ENCODE measurements at places on chromosomes 3 and 15.

GRCh38 chr3:39013289-39013688, 38.5 kb downstream of the SCN11A start:
- DNase-seq = no peak

DNA sequence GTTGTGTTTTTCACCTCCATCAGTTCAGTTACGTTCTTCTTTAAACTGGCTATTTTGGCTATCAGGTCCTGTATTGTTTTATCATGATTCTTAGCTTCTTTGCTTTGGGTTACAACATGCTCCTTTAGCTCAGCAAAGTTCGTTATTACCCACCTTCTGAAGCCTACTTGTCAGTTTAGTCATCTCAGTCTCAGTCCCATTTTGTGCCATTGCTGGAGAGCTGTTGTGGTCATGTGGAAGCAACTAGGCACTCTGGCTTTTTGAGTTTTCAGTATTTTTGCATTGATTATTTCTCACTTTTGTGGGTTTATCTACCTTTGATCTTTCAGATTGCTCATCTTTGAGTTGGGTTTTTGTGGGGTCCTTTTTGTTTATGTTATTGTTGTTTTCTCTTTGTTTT, 151.3 kb downstream of the CFAP20DC start:
- no peak for DNase-seq

GRCh38 chr3:47104259-47104658, 59.7 kb downstream of the SETD2 start:
- no peak for DNase-seq

- no peak for DNase-seq
Observed at GRCh38 chr3:149871855-149872254, 58.8 kb downstream of the RNF13 start.

GRCh38 chr3:71984843-71985613, 200.1 kb upstream of the PROK2 start:
- no peak for DNase-seq

GRCh38 chr15:62118520-62119226, 46.4 kb downstream of the C2CD4B start:
- no peak for DNase-seq

DNA sequence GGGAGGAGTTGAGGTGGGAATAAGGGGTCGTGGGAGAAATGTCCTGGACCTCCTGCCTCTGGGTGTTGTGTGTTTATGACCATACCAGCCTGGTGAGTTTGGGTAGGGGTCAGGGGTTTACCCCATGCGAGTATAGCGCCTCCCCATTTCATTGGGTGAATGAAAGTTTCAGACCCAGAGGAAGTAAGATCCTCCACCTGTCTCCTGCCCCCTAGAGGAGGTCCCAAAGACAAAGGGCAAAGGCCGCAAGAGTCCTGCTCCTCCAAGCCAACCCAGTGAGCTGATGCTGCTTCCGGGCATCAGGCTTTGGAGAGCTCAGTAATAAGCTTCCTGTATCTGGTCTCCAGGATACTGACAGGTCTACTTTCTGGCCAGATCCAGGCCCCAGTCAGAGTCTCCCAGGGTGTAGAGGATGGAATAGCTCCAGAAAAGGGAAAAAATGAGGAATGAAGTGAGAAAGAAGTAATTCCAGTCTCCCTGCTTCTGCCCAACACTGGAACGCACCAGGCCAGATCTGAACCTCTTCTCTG, 6.4 kb upstream of the TBC1D21 start:
- DNase-seq = no peak

GRCh38 chr15:52794665-52795463, 4.7 kb upstream of the ONECUT1 start:
- no peak for DNase-seq

DNA sequence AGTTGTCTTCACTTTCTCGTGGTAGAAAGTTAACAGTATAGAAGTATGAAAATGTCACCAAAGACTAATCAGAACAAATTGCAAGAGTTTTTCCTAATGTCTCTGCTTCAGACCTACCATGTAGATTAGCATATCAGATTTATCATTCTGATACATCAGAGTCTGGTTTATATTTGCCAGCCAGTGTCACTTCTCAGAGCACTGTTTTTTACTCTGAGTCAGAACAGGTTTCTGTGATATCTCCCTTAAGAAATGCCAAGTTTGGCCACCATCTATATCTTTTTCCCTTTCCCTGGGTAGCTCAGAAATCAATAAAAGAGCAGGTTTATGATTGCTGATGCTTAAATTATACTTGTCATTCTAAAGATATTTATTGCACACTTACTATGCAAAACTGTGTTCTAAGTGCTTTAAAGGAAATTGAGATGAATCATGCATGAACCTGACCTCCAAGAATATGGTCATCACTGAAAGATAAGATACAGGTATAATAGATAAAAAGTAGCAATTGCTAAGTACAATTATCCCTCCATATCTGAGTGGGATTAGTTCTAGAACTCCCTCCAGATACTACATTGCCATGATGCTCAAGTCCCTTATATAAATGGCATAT, 672.7 kb upstream of the NAALADL2 start:
- DNase-seq = no peak

DNA sequence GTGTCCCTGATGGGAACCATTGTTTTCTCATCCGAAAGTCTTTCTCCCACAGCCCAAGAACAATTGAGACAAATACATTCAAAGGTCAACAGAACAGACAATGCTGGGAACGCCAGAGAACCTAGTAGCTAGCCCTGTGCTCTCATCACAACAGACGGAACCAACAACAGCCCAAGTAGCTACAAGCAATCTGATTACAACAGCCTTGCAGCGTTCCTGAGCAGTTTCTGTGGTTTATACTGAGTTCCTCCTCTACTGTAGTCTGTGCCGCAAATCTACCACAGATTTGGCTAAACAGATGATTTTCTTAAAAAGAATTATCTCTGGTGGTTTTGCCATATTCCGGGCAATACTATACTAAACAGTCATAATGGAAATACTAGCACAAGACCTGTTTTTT, 435.6 kb downstream of the MECOM start:
- no peak for DNase-seq

- DNase-seq = no peak
Observed at GRCh38 chr3:12972781-12973702, 100.2 kb downstream of the IQSEC1 start.

- no peak for DNase-seq
Observed at GRCh38 chr3:103319912-103320311, 885.1 kb downstream of the ZPLD1 start.

DNA sequence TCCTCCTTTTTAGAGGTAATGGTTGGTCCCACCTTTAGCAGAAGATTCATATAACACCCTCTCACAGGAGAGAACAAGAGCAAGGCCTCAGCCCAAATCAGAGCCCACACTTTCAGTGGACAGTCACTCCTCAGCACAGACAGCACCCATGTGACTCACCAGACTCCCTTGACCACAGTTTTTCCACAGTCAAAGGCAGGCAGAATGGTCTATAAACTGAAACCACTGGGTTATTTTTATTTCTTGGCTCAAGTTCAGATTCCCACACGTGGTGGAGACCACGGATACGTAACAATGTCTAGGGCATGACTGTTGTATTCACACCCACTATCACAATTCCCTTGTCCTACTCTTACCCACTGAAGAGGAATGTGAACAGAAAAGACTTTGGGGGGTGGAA, 237.8 kb upstream of the UBE2E1 start:
- no peak for DNase-seq

GRCh38 chr15:95302206-95302605, 1028.3 kb upstream of the NR2F2 start:
- no peak for DNase-seq

DNA sequence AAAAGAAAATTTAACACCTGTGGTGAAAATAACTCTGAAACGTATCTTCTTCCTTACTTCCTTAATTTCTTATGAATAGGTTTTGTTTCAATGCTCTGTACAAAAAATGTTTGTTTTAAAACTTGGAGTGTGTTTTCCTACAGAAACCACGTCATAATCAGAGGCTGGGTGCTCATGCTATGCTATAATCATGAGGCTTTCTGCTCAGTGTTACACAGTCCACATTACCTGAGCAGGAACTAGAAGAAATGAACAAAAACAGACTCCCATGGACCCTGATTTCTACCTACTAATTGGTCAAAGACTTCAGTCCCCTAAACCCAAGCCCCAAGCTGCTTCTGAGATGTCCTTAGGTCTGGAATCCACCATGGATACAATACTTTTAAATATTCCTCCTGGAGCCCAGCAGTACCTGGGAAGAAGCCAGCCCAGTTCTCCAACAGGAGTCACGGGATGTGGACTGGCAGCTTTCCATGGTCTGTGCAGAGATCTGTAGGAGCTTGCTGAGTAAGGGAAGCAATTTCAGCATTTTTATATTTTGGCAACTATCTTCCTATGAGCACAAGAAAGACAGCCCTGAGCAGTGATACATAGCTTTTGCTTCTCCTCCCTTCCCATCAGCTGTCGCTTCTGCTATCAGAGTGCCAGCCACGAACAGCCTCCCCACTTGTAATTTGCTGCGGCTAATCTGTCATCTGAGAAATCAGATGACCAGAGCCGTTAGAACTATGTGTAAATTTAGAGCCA, 65.6 kb downstream of the WDR72 start:
- no peak for DNase-seq

DNA sequence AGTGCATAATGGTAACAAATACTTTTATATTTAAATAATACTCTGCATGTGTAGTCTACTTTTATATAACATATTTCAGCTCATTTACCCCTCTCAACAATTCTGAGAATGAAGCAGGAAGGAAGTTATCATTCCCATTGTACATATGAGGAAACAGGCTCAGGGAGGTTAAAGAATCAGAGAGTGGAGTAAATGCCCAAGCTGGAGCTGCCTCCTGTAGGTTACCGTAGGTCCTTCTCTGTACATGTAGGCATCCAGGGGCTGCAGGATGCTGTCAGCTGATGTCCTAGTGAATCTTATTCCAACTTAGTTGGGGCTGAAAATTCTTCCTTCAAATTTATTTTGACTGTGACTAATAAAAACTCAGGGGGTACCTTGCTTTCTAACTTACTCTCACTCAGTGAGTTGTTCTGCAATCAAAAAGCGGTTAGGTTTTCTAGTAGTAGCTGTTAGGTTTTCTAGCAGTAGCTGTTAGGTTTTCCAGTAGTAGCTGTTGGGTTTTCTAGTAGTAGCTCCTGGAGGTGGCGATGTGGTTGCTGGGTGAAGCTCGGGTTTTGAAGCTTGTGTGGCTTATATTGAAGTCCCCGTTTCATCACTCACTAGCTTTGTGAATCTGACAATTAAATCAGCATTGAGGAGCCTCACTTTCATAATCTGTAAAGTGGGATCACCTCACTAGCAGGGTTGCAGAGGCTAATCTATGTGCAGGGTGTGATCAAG, 357.0 kb downstream of the NR2F2 start:
- no peak for DNase-seq

- no peak for DNase-seq
Observed at GRCh38 chr3:32751377-32751776, 66.4 kb downstream of the CNOT10 start.

DNA sequence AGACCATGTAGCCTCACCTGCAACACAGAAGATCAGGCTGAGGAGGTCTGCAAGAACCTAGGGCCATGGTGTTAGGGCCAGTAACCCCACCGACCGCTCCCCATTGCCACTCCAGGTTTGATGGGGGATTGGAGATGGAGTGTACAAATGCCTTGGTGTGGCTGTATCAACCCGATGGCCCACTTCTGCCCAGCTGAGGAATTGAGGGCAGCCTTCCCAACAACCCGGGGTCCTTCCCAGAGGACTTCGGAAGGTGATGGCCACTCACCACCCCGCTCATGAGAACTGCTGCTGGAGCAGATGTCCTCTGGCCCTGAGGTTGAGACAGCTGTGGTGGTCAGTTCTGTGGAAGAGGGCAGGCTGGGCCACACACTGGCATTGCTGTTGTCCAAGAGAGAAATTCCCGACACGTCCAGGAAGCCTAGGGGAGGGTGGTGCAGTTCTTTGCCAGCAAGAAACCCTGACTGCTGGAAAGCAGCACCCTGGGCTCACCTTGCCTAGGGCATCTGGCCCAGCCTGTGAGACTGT, 8.9 kb downstream of the GORASP1 start:
- no peak for DNase-seq

DNA sequence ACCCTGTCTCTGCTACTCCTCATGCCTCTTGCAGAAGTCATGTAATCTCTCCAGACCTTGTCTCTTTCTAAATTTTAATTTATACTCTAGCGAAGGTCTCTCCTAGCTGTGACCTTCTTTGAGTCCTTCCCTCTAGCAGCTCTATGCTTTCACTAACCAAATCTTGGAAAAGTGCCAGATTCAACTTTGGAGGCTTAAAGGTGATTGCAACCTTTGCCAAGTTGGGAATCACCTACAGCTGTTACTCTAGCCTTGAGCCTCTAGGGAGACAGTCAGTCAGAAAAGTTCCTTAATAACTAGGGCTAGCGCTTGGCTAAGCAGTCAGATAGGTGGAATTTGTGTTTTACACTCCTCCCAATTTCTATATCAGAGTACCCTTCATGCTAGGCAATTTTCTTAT, 46.1 kb upstream of the ABI3BP start:
- no peak for DNase-seq

GRCh38 chr3:32140943-32141342, 34.5 kb downstream of the GPD1L start:
- no peak for DNase-seq

- DNase-seq = no peak
Observed at GRCh38 chr3:109806929-109807328, 469.6 kb upstream of the DPPA4 start.

- no peak for DNase-seq
Observed at GRCh38 chr3:44989636-44990373, 13.8 kb downstream of the EXOSC7 start.

DNA sequence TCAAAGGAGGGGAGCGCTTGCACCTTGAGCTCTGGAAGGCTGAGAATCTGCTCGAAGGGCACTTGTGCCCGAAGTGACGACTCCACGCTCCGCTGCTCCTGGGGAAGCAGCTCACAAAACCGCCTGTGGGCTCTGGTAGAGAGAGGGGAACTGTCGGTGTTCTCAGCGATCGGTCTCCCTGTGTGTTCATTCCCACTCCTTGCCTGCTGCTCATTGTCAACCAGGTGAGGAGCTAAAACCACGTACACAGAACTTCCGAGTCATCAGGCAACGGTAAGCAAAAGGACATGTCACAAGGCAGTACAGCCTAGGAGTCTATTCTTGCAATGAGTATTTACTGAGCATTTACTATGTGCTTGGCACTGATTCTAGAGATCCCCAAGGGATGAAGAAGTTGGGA, 1.5 kb downstream of the CIB1 start:
- no peak for DNase-seq

DNA sequence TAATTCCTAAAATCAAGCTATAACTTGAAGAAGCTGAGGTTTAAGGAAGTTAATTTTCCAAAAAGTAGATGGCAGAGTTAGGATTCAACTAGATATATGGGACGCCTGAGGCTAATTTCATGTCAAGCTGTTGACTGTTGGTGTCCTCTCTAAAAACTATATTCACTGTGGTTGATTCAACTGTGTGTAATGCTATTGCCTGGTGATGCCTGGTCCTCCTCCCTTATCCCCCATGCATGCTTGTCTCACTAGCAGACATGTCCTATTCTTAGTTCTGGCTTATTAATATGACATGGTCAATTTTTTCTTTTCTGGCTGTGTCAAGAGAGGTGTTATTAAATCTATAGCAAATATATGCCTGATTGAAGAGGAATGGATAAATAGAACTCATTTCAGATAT, 156.1 kb downstream of the SPATA16 start:
- DNase-seq = no peak

All from amygdala (tissue), 56 donors.